ENCODE measurements at places on chromosomes 6 and 20.

DNA sequence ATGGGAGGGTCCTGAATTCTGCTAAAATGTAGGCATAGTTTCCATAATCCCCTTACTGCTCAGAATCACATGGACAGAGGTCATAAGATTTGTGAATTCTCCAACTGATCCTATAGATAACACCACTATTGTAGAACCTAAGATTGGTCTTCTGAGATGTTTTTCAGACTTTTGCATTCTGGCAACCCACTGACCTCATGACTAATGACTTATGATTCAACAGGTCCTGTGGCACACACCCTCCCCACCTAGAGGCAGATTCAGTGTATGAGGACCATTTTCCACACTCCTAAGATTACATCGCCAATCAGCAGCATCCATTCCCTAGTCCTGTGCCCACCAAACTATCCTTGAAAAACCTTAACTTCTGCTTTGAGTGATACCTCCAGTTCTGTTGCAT, 207.2 kb downstream of the BTBD9 start:
- DNase-seq = no peak

GRCh38 chr6:6616656-6617055, 28.1 kb downstream of the LY86 start:
- DNase-seq = no peak

DNA sequence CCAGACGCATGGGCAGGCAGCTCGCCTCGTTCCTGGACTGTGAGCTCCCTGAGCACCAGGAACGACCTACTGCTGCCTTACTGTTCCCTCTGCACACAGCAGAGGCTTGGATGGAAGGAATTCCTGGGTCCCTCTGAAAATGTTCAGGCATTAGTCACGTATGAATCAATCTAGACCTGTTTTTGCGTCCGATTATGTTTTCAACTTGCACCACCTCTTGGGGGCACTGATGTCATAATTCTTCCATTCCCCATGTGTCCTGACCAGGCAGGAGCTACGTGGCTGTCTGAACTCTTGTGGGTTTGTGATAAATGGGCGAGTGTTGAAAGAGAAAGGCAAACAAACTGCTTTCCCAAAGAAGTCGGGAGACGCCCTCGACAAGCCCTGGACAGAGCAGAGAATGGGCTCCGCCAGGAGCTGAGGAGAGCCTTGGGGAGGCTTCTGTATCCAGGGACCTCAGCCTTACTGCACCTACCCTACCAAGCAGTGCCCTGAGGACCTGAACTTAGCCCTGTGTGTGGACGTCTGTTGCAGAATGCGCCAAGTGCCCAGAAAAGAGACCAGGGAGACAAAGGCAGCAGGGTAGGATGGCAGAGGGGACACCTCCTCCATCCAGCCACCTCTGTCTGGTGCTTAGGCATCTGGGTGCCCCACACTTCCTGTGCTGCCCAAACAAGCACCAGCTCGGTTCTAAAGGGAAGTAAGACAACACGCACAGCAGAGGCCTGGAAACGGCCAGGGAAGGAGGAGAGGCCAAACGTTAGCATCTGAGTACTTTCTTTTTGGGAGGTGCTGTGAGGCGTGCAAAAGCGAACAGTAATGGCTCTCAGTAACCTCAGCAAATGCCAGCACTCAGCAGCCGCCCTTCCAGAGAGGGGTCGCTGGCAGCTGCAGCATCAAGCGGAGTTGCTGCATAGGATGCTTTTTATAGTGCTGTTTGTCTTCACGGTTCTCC, 124.2 kb downstream of the LY86 start:
- no peak for DNase-seq

DNA sequence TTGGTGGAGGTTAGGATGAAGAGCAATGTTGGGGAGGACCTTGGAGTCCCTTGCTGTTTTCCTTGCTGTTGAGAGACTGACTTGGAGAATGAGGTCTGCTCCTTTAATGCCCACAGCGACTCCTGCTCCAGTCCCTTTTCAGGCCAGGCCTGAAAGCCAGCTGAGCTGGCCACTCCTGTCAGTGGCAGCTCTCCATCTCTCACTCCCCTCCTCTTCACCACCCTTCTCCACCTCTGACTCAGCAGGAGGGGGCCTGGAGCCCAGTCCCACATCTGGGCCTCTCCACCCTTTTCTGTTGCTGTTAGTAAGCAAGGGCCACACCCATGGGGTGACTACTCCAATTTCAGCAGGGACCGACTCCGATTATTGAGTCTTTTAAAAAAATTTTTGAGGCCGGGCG, 2.2 kb downstream of the SNX21 start:
- DNase-seq = no peak

GRCh38 chr6:42049948-42050296, 402 bp upstream of the TAF8 start:
- DNase-seq = no peak

GRCh38 chr20:37356961-37357371, 11.0 kb downstream of the SRC start:
- no peak for DNase-seq

GRCh38 chr6:14857501-14857900, 388.4 kb upstream of the JARID2 start:
- DNase-seq = no peak

DNA sequence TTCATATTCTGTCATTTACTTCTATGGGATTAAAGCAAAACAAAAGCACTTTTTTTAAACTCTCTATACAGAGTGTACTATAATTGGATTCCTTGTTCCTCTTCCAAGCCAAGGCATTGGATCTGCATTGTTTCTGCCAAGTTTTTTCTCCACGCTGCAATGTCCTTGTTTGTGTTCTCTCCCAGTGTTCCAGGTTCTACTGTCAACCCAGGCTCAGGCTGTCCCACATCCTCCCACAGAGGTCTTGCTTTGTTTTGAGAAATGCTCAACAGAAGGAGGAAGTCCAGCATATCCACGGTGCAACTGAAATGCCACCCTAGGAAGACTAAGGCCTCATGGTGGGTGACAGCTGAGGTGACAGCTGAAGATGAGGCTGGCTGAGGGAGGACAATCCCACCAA, 287.1 kb upstream of the PRDM1 start:
- DNase-seq = no peak

GRCh38 chr6:122778302-122778701, 1.2 kb upstream of the FABP7 start:
- DNase-seq = no peak

DNA sequence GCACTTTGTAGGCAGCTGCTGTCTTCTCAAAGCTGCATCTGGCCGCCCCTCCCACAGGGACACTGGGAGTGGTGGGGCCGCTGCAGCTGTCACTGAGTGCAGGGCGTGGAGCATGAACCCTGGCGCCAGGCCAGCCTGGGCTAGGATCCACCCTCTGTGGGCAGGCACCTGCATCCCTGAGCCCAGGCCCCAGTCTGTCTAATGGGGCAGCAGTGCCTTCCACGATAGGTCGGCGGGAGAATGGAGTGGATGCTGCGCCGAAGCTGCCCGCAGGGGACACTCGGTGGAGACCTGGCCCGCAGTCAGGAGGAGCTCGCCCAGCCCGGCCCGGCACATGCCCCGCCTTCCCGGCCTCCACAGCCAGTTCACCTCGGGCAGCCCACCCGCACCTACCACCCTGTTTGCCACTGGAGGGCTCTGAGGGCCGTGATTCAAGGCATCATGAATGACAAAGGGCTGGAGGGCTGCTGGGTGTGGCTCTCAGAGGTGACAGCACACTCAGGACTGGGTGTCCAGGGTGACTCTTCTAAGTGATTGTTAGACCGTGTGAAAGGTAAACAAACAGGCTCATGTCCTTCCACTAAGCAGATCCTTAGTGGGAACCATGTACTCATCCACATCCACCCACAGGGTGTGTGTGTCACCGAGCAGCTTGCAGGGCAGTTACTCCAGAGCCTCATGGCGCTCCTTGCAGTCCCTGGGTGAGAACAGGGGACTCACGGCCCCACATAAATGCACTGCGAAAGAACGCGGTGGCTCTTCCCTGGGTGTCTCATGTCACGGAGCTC, 133.9 kb downstream of the AGPAT4 start:
- no peak for DNase-seq

- peak; percentile 76 for DNase-seq
Observed at GRCh38 chr6:83536034-83536646, 23.8 kb downstream of the PRSS35 start.

DNA sequence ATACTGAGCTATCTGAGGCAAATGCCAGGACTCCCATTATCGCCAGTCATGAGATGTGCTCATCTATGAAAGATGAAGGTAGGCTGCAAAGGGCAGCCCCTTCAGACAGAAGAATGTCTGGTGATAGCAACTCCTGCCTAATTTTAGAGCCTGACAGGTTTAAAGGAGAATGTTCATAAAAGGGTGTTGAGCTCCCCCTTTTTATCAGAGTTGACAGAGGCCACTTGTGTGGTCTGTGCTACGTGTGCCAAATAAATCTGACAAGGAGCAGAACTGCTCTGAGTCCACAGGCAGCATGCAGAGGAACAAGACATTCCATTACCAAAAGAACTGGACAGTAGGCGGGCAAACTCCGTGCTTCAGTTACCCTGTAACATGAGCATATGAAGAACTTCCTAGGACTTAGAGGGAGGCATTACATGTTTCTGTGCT, 101.8 kb downstream of the PREP start:
- no peak for DNase-seq

DNA sequence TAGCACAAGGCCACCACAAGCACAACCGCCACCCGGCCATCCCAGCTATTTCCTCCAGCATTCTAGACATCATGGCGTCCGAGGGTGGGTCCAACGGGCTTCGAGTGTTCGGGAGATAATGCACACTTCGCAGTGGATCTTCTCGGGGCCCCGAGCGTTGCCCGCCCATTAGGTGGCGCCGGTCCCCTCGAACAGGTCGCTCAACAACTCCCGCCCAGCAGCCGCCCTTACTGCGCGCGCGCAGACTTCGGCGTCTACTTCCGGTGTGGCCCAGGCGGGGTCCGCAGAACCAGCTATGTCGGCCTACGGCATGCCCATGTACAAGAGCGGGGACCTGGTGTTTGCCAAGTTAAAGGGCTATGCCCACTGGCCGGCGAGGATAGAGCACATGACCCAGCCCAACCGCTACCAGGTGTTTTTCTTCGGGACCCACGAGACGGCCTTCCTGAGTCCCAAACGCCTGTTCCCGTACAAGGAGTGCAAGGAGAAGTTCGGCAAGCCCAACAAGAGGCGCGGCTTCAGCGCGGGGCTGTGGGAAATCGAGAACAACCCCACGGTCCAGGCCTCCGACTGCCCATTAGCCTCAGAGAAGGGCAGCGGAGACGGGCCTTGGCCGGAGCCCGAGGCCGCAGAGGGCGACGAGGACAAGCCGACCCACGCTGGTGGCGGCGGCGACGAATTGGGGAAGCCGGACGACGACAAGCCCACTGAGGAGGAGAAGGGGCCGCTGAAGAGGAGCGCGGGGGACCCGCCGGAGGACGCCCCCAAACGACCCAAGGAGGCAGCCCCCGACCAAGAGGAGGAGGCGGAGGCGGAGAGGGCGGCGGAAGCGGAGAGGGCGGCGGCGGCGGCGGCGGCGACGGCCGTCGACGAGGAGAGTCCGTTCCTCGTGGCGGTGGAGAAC, at the start of gene HDGFL1:
Gene HDGFL1, plus strand, starts transcription at position 286 of the 904 bp plus-strand sequence. Its CDS starts 10 bp downstream, at position 296.
- DNase-seq = no peak

DNA sequence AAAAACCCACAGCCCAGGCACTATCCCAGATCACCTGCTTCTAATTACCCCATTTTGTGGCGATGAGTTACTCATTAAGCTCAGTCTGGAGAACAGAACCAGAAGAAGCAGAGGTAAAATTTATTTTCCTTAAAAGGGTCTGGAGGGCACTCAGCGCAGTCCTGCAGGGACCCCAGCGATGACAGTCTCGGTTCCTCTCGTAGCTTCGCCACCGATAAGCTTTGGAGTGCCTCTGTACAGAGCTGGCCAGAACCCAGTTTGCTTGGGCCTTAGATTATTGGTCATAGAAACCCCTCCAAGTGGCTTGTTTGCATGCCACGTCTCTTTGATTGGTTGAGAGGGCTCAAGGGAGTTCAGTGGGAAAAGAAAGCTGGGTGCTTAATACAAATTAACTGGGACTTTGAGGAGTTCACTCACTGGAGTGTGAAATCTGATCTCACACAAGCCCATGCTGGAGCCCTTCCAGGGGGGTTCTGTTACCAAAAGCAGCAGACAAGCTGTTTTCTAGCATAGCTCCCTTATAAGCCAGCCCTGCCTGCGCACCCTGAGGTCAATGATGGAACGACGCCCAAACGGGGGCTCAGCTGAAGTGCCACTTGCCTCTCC, 158.5 kb upstream of the ARID1B start:
- peak; percentile 68 for DNase-seq

GRCh38 chr20:13223736-13224520, 2.9 kb downstream of the ISM1 start:
- no peak for DNase-seq

DNA sequence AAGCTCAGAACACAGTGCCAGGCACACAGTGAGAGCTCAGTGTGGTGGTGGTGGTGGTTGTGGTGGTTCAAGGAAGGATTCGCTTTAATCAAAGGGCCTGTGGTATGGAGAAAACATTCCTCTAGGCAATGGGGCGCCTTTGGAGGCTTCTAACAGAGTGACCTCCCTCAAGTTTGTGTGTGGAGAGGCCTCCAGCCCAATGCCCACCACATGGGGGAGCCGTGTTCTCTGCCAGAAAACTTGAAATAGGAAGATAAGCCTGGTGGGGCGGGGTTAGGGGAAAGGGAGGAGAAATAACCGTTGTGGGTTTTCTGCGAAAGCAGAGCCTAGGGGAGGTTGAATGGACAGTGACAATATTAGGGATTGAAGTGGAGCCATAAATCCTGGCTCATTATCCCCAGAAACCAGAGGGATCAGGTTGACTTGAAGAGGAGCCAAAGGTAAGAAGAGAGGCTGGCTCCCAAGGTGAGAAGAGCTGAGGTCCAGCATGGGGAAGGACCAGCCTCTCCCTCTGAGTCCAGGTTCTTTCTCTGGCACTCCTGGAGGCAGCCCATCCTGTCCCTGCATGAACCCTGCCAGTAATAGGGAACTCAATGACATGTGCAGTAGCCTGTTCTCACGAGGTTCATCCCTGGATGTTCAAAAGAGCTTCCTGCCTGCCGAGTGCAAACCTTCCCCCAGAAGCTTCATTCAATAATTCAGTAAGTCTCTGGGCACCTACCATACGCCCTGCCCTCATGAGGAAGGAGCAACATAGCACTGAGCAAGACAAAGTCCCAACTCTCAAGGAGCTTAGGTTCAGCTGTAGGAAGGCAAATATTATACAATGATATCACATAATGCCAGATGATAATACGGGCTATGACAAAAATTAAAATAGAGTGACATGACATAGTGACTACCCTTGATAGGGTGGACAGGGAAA, 51.4 kb downstream of the TGM2 start:
- DNase-seq = peak; percentile 55

- no peak for DNase-seq
Observed at GRCh38 chr20:48782901-48783308, 44.9 kb downstream of the PREX1 start.

DNA sequence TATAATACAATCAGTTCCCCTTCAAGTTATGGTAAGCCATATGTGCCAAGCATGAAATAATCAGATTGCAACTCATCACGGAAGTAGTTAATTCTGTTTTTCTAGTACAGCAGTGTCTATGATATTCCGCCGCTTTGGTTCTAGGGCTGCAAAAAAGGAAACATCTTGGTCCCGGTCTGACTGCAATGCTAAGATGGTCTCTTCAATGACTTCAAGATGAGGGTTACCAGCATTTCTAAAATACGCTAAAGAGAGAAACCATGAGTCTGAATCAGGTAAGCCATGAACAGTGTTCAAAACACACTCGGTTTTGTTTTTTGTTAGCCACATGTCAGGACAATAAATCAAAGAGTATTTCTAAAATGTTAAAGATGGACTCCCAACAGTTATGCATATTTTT, 3.2 kb upstream of the ANKRD60 start:
- peak; percentile 60 for DNase-seq

All from A673 (cell line).